ENCODE measurements at places on chromosomes 4 and X.

DNA sequence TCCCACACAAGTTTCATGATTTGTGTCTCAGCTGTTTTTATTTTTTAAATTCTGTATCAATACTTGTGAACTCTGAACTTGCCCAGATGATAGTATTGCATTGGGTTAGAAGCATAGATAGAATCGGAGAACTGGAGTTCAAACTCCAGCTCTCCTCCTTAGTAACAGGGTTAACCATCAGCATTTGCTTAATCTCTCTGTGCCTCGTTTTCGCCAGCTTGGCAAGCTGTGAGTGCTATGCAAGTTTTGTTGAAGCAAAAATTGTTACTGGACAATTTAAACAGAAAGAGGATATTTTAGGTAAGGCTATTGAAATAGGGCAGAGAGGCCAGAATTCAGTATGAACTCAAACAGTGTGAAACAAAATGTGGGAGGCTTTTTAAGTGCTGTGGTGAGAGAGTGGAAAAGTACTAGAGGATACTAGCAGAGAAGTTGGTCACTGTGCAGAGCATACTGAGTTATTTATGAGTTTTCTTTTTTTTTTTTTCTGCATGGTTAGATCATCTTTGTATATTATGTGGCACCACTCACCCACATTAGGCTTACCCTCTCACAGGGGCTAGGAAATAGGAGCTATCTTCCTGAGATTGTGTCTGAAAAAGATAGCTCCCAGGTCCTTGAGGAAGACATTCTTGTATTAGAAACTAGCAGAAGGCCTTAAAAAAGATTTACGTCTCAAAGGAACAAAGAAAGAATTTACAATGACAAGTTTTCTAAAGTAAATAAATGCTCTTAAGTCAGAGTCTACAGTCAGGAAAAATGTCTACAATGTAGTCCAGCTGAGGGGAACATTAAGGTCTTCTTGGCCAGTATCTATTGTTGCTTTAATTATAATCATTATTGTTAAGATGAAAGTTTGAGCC is 1126.6 kb downstream of the FAT4 start:
- no peak for DNase-seq

- DNase-seq: no peak
These were observed 66.3 kb downstream of the RBM47 start for GRCh38 chr4:40563401-40563800.

- DNase-seq: no peak
These were observed 222.6 kb upstream of the PPARGC1A start for GRCh38 chr4:24112466-24112865.

GRCh38 chr4:40190019-40190418 is 6.8 kb upstream of the RHOH start:
- no peak for DNase-seq

DNA sequence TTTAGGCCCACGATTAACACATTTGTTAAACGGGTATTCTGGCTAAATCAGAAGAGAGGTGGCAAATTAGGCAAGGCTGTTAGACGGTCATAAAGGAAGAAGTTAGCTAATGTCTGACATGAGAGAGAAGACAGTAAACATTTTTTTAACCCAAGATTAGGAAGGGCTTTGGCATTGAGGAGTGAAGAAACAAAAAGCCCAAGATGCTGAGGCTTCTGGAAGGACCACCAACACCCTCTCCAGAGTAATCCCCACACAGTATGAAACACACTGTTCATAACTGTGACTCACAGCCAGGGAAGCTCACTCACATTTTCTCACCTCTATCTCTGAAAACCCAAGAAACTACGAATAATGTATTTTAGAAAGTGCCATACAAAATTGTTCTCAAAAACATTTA is 127.6 kb downstream of the AMELX start:
- no peak for DNase-seq

Data from thymus (tissue), 14 donors.